Right ventricle myocardium inferior (tissue), 1 donor: ENCODE measurements at places on chromosomes 2 and 18. TPM values are rescaled to one million over a fixed set of nuclear protein-coding genes. Genes with fewer than 3 reads are reported as not detected.

CBLN2 gene
- total RNA-seq = not detected

MOCOS gene
- total RNA-seq = 0.38 TPM

GAREM1 gene
- 22.7 TPM for total RNA-seq

ITGB1BP1 gene
- total RNA-seq = 93.1 TPM

DNA sequence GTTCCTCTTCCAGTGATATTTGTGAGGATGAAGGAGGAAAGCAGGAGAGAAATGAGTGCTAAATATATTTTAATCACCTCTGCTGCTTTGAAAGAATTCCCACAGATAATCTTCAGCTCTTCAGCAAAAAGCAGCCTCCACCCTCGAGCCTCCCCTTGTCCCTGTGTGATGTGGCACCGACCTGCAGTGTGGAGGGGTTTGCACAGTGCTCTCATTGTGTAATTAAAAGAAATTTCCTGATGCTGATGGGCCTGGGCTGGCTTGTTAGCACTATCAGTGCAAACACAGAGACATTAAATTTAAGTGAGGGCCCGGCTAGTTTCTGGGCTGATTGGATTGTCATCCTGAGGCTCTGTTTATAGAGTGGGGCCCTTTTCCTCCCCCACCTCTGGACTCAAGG lies 53.4 kb downstream of the KIF5C start:
- no peak for DNase-seq

GRCh38 chr2:147572622-147573021 lies 272.2 kb upstream of the ACVR2A start:
- DNase-seq = no peak
